ENCODE measurements at places on chromosomes 3 and 15.

DNA sequence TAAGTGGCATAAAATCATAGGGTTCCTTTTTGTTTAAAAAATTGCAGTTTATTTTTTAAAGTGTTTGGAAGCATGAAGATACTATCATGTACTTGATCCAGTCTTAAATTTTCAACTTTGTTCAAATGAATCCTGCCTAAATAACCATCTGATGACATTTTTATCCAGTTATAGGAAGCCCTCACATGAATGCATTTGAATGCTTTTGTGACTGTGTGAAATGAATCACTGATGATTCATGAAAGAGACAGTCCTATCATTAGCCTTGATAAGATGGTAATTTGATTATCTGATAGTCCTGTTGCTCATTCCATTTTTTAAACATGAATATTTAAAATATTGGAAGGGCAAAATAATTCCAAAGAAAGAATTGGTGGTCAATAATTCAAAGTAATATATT is 401.9 kb upstream of the ROBO2 start:
- no peak for DNase-seq

DNA sequence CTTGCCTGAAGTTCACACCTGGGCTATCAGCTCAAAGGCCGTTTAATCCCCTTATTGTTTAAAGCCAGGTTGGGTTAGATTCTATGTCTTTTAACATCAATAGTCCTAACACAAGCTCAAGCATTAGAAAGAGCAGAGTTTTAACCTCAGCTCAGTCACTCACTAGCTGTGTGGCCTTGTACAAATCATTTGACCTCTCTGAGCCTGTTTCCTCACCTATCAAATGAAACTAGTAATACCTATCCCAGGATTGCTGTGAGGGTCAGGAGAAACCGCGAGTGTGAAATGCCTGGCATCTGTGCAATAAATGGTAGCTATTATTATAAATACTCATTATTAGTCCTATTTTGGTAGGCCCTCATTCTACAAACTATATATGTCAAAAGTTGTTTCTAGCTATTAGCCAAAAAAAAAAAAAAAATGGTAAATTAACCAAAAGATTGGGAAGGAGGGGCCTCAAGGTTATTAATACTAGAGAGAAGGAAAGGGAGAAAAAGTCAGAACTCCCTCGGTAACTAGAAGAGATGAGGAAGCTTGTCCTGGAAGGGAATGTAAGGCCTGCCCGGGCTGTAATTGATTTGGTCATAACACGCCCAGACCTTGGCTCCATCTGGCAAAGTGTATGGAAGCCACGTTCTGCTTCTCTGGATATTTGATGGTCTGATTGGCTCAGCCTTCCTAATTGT is 510.5 kb upstream of the PROK2 start:
- DNase-seq = no peak

DNA sequence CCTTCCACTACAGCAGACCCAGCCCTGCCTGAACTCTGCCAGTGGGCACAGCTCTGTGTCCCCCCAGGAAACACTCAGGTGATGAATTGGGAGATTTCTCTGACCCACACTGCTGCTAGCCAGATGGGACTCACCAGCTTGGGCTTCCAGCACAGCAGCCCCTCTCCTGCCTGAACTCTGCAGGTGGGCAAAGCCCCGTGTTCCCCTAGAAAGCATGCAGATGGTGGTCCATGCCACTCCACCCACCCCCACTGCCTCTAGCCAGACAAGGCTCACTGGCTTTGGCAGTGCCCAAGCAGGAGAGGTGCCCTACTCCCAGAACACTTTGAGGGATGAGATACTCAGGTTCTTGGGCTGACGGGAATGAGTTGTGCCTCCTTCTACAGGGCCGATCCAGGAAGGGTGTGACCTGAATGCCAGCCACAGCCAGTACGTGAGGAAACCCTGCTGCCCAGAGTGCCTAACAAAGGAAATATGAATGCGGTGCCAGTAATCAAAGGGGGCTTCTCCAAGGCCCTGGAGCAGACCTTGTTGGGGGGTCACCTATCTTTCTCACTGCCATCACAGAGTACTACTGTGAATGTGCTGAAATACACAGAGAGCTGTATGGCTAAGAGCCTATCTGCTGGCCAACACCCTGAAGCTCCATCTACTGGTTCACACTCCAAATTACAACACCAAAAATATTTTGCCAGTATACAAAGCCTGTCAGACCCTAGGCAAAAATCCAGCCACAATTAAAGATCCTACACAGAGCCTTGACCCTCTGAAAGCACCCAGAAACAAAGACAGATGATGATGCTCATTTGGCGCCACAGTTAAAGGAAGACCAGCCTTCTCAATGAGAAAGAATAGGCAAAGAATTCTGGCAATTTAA is 61.9 kb downstream of the BTLA start:
- DNase-seq = no peak

DNA sequence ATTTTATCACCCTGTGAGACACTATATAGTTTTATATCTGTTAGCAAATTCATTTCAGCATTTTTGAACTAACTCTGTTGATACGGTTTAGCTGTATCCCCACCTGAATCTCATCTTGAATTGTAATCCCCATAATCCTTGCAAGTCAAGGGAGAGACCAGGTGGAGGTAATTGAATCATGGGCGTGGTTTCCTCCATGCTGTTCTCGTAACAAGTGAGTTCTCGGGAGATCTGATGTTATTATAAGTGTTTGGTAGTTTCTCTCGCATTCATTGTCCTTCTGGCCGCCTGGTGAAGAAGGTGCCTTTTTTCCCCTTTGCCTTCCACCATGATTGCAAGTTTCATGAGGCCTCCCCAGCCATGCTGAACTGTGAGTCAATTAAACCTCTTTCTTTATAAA is 53.2 kb upstream of the TMC3 start:
- no peak for DNase-seq

DNA sequence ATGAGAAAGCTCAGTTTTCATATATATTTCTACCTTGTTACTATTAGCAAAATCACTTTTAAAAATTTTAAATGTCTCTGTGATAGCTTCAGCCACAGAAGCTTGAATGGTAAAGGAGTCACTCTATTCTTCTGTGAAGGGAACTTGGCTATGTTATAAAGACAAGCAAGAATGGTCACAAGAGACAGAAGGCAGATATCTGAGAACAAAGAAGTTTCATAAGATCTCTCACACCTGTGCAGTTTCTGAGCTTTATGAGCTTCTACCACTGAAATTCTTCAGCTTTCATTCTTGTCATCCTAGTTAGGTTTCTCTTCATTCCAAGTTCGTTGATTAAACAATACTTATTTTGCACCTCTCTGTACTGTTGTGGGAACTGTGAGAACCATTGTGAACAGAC is 853.4 kb downstream of the IGSF11 start:
- no peak for DNase-seq

GRCh38 chr15:71295603-71296314 is 180.5 kb downstream of the THSD4 start:
- no peak for DNase-seq

DNA sequence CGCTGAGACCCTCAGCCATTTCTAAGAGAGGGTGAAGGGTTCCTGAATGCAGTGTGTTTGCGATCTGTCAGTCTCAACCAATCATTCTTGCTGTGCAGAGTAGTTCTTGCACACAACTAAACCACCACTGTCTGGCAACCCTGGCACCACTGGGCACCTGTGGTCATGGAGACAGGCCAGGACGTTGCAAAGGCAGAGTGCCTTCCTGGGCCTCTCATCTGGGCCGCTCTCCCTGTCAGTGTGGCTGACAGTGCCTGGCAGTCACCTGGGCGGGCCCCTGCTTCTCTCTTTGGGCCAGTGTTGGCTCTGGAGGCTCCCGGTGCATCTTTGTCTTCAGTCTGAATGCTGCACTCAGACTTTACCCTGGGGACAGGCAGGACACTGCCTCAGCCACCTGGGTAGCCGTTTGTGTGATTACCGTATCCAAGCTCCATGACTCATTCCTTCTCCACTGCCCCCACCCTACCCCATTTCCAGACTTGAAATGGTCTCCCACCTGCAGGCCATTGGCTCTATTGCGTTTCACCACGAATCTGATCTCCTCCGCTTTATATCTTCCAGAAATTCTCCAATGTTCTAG is 104.6 kb upstream of the KLF13 start:
- DNase-seq = no peak

DNA sequence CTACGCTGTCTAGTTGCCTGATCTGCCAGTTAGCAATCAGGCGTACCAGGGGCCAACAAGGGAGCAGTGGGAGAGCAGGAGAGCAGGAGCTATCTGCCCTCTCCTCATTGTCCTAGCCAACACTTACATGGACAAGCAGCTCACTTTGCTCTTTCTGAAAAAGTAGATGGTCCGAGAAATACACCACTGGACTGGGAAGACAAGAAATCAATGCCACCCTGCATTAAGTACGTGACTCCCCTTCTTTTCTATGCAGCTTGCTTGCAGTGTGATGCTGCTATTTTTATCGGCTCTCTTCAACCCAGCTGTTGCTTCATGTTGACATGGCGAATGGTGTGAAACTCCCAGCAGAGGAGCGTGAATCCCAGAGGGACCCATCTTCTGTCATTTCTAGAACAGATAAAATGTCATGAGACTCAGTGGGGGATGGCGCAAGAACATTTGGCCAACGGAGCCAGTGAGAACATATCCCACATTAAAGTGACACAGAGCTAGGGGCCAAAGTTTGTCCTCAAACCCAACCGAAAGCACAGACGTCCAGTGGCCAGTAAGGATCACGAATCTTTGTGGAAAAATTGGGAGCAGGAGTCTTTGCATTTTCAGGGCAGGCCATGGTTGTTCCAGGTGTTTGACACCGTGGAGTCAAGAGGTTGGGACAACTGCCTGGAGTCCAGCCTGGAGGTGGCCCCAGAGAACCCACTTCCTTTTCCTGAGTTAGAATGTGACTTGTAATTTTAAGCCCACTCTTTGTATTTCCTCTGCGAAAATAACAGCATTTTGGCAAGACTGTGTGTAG is 53.7 kb upstream of the MEF2A start:
- DNase-seq = no peak

DNA sequence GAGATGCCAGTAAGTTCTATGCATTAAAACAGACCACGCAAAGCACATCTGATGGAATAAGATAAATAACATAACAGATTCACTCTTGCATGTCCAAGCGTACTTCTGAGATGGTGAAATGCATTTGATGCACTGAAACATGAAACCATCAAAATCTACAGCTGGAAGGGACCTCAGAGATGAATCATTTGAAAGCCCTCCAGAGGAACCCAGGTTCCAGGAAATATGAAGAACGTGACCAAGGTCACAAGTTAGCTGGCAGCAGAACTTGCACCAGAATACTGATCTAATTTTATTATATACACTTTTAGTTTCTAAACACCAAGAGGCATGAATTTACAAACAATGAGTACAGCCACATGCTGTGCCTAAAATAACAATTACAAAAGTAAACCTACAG is 957.1 kb downstream of the FHIT start:
- no peak for DNase-seq

DNA sequence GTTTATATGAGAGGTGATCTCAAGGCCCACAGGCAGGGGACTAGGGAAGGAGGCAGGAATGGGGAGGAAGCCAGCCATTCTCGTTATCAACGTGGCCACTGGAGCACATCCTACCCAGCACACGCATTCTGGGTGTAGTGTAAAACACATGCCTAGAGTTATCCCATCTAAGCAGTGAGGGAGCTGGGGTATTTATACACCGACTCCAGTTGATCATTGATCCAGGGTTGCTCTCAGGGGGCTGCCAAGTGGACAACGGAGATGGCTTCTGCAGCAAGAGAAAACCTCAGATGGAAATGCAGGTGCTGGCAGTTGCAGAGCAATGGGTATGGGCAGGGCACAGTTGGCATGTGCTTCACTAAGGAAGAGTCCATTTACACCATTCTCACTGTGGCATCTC is 30.4 kb upstream of the SYNM start:
- no peak for DNase-seq

GRCh38 chr3:126433496-126434263 is 39.0 kb downstream of the CFAP100 start:
- no peak for DNase-seq

GRCh38 chr3:124559846-124560574 is 170.2 kb upstream of the UMPS start:
- DNase-seq = no peak

GRCh38 chr3:122635789-122636188 is 44.9 kb upstream of the PARP14 start:
- no peak for DNase-seq

DNA sequence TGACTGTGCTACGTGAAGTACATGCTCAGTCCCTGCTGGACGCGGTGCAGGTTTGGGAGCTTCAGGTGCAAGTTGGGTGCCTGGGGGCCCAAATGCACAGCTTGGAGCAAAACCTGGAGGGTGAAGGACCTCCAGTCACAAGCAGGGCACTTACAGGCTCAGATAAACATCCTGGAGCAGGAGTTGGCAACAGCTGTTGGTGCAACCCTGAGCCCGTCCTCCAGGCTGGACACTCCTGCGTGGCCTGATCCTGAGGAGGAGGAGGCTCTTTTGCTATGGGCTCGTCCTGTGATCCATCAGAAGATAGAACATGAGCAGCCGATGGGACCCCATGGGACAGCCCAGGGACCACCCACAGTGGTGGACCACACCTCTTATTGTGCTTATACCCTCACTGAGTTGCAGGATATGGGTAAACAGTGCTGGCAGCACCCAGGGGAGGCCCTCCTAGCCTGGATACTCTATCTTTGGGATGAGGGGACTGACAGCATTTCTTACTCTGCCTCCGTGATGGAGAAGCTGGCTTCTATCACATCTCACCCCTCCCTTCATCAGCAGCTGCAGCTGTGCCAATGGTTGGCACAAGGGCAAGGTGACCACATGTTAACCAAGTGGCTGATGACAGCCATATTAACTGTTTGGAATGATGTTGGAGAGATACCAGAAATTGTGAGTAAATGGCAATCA is 301.6 kb downstream of the ZPLD1 start:
- no peak for DNase-seq

GRCh38 chr3:127261925-127262324 is 25.9 kb downstream of the PRR20G start:
- DNase-seq = no peak

- DNase-seq = no peak
These were observed 136.9 kb downstream of the THSD4 start for GRCh38 chr15:71252044-71252739.

- no peak for DNase-seq
These were observed 134.2 kb upstream of the SATB1 start for GRCh38 chr3:18559331-18559842.

GRCh38 chr3:27589795-27590194 is 105.6 kb upstream of the SLC4A7 start:
- no peak for DNase-seq

DNA sequence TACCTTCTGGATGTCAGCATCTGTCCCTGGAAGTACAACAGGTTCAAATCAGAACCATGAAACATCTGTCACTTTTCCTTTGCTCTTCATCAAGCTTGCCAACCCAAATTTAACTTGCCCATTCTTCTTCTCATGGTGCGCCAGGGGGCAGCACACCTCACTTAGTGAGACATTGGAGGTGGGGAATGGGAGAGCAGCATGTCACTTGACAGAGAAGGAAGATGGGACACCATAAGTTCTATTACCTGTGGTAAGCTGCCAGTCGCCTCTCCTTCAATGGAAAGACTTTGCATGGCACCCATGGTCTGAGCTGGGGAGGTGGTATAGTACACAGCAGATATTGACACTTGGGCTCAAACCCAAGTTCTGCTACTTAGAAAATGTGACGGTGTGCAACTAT is 2.9 kb downstream of the SCN5A start:
- DNase-seq = no peak
